ENCODE measurements at places on chromosomes 12 and 14.

DNA sequence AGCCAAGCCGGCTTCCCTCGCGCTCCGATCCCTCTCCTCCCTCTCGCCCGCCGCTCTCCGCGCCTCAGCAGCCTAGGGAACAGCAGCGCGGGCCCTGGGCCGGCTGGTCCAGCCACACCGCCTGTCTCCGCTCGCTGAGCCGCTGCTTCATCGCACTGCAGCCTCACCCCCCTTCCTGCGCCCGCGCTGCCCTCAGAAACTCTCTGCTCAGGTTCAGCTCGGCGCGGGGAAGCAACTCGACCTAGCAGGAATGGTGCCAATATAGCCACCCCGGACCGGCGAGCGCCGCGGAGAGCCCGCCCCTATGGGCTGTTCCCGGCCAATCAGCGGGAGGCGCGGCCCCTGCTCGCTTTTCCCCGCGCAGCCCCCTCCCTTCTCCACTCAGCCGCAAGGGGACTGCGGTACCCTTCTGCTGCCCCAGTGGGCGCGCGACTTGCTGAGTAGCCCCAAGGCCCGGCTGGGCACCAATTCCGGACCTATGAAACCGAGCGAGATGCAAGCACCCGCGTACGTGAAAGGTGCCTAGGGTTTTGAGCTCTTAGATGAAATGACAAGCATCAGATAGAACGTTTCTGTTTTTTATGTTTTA, at the start of gene ADAMTS20:
ADAMTS20 (minus strand) TSS at position 233 of the 589 bp plus-strand sequence. CDS start 282 bp downstream, outside the sequence.
- no peak for DNase-seq

GRCh38 chr12:65275627-65276026, 2.9 kb upstream of the MSRB3 start:
- DNase-seq = no peak

DNA sequence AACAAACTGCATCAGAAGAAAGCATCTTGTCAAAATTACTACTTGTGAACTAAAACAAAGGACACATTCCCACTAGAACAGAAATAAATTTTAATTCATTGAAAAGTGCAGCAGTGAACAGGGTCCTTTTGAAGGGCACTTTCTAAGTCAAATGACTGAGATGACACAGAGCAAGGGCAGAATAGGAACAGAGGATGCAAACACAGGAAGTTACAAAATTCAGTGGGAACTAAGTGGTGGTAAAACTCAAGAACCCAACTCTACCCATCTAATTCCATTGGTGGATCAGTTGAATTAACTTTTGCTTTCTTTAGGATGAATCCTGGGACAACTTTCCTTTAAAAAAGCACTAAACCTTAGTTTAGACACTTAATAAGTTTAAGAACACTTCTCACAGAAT, 45.8 kb downstream of the GNS start:
- DNase-seq = no peak

DNA sequence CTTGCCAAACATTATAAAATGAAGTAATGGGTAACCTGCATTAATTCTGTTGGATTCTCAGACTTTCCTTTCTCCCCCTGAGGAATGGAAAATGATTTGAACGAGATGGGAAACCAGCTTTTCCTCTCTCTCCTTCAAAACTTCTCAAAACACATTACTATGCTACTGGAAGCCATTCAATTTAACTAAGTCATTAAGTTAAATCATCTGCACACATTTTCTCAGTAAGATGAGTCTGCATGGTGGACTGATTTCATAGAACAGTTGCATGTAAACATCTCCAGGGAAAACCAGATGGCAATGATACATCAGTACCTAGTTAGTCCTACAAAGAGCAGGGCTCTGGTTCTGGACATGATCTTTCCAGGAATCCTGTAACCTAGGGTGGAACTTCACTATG, 59.9 kb downstream of the BMP4 start:
- DNase-seq = no peak

DNA sequence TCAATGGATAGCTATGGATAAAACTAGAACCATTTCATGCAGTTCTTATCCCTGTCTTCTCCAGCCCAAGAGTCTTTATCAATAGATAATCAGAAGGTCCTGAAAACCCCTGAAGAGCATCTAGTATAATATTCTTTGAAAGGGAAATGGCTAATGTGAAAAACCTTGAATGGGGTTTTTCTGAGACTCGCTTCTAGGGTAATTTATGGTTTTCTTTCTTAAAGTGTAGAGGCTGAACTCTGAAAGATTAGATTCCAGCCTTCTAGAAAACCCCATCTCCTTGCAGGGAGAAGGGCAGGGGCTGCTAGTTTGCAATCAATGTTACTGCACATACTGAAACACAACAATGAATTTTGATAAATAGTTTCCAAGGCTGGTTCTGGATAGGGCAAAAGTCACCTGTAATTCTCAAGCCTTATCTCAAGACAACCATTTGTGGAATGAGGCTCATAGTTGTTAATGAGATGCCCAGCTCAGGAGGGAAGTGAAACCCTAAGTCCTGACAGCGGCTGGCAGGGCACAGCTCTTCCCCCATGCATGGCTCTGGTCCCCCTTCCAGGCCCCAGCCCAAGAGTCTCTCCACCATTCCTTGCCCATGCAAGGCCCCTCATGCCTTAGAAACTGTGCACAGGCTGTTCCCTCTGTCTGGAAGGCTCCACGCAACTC, 33.7 kb upstream of the PYGL start:
- DNase-seq = no peak

DNA sequence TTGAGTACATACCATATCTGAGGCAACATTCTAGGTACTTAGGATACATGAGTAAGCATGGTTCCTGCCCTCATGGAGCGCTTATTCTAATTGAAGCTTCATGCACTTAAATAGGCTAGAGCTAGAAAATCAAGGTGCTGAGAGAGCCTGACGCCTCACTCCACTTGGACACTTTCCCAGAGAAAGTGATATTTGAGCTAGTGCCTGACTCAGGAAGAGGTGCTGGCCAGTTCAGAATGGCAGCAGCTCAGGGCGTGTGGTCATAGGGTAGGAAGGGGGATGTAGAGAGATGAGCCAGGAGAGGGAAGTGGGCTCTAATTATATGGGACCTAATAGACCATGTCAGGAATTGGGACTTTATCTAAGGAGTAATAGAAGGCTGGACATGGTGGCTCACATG, 33.3 kb downstream of the TULP3 start:
- no peak for DNase-seq

DNA sequence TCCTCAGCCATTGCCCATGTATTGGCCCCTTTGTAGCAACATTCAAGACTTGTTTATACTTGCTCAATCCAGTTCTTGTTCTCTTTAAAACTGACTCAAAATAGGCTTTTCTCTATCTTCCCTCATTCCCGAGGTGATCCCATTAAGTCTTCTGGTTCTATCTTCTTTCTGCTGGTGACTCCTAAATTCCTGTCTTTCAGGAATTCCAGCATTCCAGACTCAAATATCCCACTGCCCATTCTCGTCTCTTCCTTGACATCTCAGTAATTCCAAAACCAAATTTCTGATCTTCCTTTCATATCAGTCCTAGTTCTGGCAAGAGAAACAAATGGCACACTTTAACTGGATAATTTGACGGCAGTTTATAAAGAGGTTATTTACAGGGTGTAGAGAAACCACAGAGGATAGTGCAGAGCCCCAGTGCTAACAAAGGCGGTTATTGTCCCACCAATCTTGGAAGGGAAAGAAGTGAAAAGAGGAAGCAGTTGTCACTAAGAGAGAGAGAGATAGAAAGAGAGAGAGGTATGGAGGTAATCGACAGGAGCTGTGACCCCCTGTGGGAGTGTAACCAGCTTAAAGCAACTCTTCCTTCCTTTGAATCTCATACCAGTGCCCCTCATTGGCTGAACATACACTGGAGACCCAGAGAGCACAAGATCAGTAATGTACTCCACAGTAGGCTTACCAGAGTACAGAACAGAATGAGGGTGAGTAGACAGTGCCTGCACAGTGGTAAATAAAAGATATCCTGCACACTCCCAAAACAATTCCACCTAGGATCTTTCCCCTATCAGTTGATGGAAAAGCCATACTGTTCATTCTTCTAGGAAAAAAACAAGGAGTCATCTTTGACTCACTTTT, 177.6 kb upstream of the LMNTD1 start:
- no peak for DNase-seq

DNA sequence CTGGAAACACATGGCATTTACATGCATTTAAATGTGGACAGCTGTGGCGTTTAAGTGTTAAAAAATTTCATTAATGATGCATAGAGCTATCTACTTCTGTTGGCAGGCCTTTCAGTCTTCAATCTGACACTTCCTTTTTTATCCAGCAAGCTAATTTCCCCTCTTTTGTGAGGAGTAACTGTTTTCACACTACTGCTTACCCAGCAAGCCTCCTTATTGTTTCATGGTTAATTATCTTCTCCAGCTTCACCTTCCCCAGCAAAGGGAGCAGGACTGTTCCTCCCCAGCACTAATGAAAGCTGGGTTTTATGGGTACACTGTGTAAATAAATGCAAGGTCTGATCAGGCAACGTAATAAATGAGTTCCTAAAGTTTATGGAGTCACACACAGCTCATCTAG, 129.4 kb upstream of the NPAS3 start:
- DNase-seq = no peak

DNA sequence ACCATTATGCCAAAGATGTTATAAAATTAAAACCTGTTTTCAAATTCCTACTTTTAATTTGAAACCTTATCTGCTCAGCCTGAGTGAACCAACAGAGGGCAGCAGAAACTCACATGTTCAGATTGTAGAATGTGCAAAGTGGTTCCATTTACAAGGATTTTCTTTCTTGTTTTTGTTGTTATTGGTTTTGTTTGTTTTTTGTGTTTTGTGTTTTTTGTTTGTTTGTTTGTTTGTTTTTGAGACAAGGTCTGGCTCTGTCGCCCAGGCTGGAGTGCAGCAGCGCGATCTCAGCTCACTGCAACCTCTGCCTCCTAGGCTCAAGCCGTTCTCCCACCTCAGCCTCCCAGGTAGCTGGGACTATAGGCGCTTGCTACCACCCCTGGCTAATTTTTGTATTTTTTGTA, 22.8 kb upstream of the GARIN2 start:
- DNase-seq = no peak

DNA sequence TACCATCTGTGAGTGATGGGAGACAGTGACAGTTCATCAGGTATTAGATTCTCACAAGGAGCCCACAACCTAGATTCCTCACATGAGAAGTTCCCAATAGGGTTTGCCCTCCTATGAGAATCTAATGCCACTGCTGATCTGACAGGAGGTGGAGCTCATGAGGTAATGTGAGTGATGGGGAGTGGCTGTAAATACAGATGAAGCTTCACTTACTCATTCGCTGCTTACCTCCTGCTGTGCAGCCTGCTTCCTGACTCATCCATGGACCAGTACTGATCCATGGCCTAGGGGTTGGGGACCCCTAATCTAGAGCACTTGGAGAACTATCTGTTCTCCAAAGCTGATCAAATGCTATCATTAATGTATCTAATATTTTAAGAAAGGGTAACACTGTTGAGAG, 17.7 kb downstream of the CLEC2D start:
- no peak for DNase-seq

DNA sequence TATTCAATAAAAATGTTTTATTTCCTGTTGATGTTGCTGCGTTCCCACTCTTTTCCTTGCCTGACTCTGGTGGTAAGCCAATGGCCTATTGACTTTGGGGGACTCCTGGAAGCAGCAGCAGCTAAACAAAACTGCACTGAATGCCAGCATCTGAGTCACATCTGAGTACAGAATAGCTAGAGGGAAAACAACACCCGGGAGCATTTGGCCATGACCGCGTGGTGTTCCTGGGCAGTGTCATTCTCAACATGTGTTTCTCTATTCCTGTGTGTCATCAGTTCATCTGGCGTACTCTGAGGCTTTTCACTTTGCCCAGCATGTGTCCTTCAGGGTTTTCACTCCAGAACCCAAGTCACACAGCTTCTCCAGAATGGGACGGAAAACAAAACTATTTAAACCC, 238.8 kb downstream of the PAWR start:
- no peak for DNase-seq

DNA sequence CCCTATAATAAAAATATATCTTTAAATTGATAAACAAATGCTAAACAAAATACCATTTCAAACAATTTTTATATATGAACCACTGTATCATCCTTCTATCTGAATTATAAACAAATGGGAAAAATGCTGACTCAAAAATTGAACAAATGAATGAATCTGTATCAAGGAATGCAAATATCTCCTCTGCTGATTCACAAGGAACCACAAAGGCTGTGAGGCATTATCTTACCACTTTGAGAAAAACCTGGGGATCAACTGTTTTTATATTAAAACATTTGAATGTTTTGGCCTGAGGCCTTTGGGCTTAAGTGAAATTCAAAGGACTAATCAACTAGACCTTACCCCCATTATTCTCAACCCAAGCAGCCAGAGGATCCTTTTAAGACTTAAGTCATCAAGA, 86.3 kb downstream of the EML5 start:
- DNase-seq = no peak

GRCh38 chr12:70576341-70577282, 60.6 kb downstream of the PTPRB start:
- DNase-seq = no peak

DNA sequence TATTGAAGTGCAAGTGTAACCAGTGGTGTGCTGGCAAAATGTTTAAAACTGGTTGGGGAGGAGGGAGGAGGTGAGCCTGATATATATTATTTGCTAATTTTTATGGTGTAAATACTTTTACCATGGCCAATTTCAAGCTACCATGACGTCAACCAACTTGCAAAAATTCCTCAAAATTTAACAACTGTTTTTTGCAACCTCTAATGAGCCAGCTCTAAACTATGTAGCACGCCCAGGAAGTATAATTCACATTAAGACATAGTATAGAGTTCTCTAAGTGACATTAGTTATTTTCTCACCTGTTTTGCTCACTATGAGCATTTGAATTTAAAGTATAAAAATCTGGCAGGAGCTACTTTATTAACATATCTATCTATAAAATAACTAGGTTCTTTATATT, 41.4 kb downstream of the ATL1 start:
- DNase-seq = no peak

- DNase-seq = no peak
Observed at GRCh38 chr12:122813310-122813713, 21.9 kb upstream of the HIP1R start.

GRCh38 chr14:87260460-87260859, 732.5 kb downstream of the GALC start:
- no peak for DNase-seq

GRCh38 chr12:100504804-100505203, 31.1 kb downstream of the NR1H4 start:
- DNase-seq = no peak

- DNase-seq = no peak
Observed at GRCh38 chr14:75417674-75418073, 10.1 kb upstream of the JDP2 start.

GRCh38 chr12:38711054-38711453, 194.3 kb downstream of the CPNE8 start:
- no peak for DNase-seq

GRCh38 chr12:71128191-71128788, 29.5 kb downstream of the TSPAN8 start:
- DNase-seq = no peak

DNA sequence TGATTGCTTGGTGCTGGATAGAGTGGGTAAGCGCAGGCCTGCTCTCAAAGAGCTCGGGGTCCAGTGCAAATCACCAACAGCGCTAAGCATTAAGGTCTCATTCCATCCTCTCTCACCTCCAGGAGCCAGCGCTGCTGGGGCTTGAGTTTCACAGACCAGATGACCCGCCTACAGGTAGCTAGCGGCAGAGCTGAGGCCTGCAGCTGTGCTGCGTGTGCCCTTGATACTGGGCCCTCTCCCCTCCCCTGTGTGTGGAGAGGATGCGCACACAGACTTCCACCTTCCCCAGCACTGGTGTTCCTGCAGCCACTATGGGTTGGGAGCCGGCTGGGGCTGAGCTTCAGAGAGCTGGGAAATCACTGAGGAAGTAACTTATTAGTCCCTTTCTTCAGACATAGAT, 149.9 kb downstream of the CALM1 start:
- no peak for DNase-seq
